ENCODE measurements at places on chromosomes 7 and 10.

- no peak for DNase-seq
These were observed 49.0 kb downstream of the CCDC71L start for GRCh38 chr7:106611911-106612310.

- DNase-seq = no peak
These were observed 17.5 kb downstream of the TTYH3 start for GRCh38 chr7:2649139-2649838.

GRCh38 chr10:64760371-64760770 lies 1239.2 kb downstream of the REEP3 start:
- no peak for DNase-seq

- no peak for DNase-seq
These were observed 553.6 kb downstream of the TCERG1L start for GRCh38 chr10:130757821-130758489.

GRCh38 chr10:15478429-15478828 lies 107.3 kb upstream of the FAM171A1 start:
- DNase-seq = no peak

- peak; percentile 46 for DNase-seq
These were observed 431 bp downstream of the ZYX start for GRCh38 chr7:143381427-143382125.

DNA sequence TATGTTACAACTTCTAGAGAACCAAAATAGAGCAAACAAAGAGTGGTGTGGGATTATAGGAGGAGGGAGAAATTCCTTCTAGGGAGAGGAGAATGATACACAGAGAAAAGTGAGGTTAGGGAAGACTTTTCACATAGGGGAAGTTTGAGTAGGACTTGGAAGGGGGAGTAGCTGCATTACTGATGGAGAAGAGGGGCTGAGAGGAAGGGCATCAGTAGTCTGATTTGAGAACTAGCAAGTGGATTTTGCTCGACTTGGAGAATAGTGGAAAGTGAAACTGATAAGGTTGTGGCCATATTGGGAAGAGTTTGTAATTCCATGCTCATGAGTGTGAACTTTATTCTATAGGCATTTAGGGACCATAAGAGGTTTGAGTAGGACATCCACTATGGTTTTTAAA lies 6.1 kb downstream of the NRF1 start:
- no peak for DNase-seq

DNA sequence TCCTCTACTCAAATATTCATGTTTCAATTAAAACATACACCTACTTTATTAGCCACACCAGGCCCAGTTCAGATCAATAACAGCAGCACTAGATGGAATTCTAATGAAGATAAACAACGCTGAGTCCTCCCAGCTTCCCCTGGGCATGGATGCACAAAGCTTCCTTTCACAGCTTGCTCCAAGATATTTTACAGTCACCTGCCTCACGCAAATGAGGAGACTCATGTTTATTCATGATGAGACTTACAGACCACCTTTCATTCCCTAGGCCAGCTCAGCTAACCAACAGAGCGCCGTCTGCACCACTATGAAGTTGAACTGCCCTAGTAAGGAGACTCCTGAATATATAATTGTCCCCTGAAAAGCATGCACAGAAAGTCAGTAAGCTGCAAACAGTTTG lies 283.0 kb upstream of the AOAH start:
- DNase-seq = no peak

- no peak for DNase-seq
These were observed 93.4 kb upstream of the AUTS2 start for GRCh38 chr7:69504733-69505420.

- no peak for DNase-seq
These were observed 63.9 kb downstream of the TMEM209 start for GRCh38 chr7:130141161-130141883.

- no peak for DNase-seq
These were observed 422 bp downstream of the AP1S1 start for GRCh38 chr7:101154693-101155102.

DNA sequence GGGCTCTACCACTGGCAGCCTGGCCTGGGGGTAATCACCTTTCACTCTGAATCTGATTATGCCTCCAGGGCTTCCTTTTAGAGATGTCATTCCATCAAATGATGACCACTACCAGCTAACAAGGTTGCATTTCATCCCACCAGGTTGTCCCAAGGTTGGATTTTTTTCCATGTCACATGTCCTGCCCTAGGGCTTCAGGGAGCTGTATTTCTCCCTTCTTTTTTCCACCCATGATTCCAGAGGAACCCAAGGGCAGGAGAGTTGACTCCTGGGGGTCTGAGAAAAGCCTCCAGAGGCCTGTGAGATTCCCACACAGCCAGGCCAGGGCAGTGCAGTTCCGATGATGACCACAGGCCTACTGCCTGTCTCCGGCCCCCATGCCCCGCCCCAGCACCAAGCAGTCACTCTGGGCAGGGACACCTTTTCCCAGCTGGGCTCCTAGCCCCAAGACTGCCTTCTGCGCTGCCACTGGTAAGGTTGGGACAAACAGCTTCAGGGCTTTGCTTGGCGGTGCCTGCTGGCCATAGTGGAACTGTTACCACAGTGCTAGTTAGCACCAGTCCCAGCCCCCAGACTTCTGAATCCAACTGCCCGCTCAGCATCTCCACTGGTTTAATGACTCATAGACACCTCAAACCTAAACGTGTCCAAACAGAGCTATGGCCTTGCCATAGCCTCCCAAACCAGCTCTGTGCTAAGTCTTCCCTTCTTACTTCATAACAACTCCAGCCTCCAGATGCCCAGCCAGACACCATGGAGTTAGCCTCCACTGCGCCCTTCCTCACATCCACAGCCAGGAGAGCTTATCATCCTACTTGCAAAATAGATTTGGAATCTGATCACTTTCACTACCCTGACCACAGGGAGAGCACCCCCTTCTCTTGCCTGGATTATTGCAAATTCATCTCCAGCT lies 133.7 kb downstream of the ARHGAP22 start:
- no peak for DNase-seq

GRCh38 chr10:50419756-50420155 lies 168.4 kb upstream of the ASAH2 start:
- no peak for DNase-seq

GRCh38 chr10:102996876-102997275 lies 78.8 kb downstream of the CNNM2 start:
- no peak for DNase-seq

GRCh38 chr7:142308326-142308725 lies 50.5 kb upstream of the PRSS58 start:
- no peak for DNase-seq

- DNase-seq = no peak
These were observed 107.3 kb downstream of the CYTH3 start for GRCh38 chr7:6165075-6165474.

DNA sequence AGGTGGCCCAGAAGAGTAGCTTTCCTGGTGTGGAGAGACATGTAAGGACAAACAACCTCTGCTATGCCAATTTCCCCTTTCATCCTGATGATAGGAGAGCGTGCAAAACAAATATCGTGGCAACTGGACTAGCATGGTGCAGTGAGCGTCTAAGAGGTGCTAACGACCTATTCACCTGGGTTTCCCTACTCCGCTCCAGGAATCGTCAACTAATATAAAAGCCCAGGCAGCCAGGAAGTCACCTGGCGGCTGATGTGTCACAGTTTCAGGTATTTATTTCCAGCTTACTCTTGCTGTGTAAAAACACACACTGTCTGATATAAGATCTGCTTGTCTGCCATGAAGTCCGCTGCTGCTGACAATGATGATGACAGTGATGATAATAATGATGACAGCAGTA lies 56.5 kb upstream of the EFCAB10 start:
- no peak for DNase-seq

DNA sequence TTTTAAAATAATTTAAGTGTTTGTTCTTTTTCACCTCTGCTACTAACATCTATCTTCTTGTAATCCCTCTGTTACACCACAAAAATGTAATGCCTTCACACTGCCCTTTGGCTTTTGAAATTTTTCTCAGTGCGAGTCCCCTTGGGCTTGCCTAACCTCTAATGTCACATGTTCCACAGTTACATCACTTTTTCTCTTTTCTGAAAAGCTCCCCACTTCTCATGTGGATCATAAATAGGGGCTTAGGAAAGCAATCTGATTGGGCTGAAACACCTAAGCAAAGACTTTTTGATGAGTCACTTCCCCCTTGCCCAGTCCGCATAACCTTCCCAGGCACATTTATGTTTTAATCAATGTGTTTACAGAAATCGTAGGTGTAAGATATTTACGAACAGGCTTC lies 288.2 kb downstream of the IPMK start:
- DNase-seq = no peak

DNA sequence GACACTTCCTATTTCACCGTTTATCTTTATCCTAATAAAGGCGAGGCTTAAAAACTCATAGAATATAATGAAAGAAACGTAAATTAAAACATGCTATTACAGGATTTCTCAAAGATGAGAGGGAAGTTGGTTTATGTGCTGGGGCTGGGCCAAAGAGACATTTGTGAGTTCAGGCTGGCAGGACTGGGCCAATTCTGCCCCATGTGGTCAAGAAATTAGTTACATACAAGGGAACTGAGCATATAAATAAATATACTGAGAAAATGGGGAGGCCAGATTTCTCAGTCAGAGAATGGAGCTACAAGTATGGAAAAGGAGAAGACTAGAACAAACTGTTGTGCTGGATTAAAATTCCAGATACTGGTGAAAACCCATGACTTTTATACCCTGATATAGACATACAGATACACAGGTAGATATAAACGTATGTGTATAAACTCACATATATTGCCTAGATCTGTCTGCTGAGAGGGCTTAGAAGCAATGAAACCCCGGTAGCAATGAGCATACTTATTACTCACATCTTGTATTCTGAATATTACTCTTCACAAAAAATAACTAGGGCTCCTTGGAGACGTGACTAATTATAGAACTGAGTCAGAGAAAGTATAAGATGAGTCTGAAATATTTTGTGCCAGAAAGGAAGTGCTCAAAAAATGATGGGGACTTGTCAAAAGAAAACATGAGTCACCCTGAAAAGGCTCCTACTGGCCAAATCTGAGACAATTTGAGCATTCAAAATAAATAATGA lies 155.7 kb upstream of the FGFR2 start:
- DNase-seq = peak; percentile 46

GRCh38 chr10:131620314-131620713 lies 280.5 kb upstream of the PPP2R2D start:
- no peak for DNase-seq

- DNase-seq = no peak
These were observed 35.0 kb upstream of the ARHGAP12 start for GRCh38 chr10:31963589-31963980.

GRCh38 chr7:127379642-127380041 lies 12.9 kb downstream of the ZNF800 start:
- no peak for DNase-seq

- DNase-seq = no peak
These were observed 361.8 kb downstream of the GATA3 start for GRCh38 chr10:8416192-8416701.

Data from BJ (cell line).